ENCODE measurements at places on chromosomes 1 and 21.
A peak's percentile ranks its signal among the peaks of the same experiment; 100 is the strongest.

GRCh38 chr1:170881268-170882265 lies 53.8 kb upstream of the MROH9 start:
- DNase-seq = peak; percentile 71

DNA sequence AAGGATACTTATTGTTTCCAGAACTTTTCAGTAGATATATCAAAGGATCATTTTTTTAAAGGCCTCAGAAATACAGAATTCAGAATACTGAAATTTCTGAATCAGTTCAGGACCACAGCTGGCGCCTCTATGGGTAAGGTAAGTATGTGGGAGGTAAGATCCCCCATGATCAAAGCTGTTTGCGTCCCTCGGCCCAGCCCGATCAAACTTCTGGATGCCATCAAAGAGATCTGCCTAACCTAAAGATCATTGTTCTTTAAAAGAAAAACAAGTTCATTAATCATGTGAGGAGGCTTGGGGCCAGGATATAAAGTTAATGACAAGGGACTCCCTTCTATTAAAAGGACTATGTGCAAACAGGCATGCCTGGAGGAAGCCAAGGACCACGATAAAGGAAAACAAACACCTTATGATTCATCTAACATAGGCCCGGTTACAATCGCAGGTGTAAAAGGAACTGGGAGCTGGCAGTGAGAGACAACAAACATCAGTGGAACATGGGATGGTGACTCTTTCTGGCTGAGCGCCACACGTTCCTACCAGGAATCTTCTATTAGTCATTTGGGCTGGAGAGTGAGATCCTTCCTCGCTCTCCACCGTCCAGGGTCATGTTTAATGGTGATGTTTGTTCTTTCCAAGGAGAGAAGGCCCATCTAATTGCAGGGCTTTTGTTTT lies 2.8 kb upstream of the BACE2 start:
- no peak for DNase-seq

DNA sequence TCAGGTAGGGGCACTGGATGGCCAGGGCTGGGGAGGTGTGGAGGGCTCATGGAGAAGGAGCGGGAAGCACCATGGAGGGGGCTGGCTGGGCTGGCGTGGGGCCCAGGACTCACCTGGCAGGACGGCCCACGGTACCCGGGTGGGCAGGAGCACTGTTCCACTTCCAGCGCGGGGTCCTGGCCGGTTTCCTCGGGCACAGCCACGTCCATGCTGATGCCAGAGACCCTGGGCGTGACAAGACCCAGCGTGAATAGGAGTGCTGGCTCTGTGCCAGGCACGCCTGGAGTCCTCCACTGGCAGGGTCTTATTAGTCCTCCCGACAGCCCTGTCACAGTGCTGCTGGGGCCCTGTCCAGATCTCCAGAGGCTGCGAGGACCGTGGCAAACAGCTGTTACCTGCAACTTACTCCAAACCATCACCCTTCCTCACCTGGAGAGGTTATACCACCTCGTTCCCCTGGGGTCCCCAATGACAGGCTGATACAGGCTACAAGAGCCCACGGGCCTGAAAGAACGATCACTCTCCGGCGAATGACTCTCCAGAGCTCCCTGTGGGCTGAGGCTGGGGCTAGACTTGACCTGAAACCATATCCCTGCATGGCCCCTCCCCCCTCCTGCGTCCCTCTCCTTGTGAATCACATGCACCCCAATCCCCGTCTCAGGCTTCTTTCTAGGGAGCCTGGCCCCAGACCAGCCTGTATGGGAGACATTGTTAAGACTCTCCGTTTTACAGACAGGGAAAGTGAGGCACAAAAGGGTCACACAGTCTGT lies 62.1 kb downstream of the HSPG2 start:
- DNase-seq = no peak

GRCh38 chr1:204977318-204977717 lies 65.7 kb upstream of the CNTN2 start:
- DNase-seq = no peak

GRCh38 chr1:176897350-176898236 lies 266.9 kb downstream of the ASTN1 start:
- DNase-seq = peak; percentile 82

DNA sequence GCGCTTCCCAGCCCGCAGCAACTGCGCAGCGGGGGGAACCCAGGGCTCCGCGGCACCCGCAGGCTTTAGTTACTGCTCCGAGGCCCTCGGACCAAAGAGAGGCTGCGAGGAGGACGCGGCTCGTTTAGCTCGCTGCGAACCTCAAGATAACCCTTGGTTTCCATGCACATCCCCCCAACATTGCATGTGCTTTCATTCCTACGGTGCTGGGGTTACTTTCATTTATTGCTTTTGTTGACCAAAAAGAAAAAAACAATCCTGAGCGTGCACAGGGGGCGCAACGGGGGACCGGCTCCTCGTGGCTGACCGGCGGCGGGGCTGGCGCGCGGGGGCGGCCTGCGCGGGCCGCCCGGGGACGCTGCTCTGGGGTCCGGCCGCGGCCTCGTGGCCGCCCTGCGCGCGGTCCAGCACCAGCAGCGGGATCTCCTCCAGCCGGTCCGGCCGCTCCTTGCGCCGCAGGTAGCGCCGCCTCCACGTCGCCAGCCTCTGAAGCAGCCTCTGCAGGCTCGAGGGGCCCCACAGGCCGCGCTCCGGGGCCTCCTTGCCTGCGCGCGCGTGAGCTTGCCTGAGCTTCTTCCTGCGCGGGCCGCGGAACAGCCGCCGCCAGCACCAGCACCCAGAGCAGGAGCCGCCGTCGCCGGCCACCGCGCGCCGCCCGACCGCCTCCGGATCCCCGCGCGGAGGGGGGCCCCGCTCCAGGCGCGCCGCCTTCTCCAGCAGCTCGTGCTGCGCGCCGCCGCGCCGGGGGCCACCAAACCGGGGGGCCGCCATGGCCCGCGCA lies 77.4 kb downstream of the DESI2 start:
- DNase-seq = peak; percentile 65

DNA sequence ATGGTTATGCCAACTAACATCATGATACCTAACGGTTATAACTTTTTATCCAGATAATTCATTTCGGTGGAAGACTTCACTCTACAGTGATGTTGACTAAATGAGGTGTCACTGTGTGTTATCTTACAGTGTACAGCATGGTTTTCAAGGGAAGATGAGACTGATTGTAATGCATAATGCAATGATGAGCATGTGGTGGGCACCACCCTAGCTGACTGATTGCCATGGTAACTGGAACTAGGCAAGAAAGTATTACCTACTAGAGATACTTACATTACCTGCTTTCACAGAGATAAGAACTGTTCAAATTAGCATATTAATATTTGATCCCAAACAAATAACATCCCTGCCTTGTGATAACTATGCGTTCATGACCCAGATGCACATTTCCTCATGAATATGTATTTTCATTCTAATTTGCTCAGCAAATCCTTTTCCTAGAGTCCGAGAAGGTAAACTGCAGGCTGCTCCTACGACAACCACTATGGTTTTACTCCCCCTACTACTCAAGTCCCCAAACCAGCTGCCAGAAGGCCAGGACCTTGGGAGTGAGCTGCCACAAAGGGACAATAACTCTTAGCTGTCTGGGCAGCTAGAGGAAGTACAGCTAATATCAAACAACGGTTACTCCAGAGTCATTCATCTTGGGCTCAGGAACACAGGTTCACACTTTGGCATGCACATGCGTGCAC lies 29.2 kb downstream of the TRABD2B start:
- DNase-seq = no peak

DNA sequence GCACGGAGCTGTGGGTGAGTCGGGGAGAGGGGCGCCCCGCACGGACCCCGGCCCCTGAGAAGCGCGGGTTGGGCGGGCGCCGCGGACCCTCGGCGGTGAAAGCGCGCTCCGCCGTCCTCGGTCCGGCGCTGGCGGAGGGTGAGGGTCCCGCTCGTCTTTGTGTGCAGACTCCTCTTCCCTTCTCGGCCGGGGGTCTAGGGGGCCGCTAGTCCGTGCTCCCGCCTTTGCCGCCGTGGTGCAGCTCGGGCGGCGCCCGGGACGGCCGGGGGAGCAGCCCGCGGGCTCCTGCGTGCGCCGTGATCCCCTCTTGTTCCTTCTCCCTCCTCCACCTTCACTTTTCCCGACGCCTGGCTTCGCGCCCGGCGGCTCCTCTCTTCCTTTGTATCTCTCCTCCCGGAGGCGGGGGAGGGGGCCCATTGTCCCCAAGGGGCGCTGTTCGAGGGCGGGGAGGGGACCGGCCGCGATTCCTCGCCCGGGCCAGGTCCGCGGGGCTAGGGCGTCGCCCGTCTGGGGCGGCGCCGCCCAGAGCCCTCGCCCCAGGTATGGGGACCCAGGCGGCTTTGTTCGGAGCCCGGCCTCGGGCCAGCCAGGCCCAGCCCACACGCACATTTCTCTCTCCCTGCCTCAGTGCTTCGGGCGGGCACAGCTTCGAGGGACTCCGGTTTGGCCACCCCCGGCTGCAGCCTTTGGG lies 519 bp downstream of the FNBP1L start:
- peak; percentile 72 for DNase-seq
